ENCODE measurements at places on chromosomes 16 and 17.
A peak's percentile ranks its signal among the peaks of the same experiment; 100 is the strongest.

GRCh38 chr17:877630-878029, 95.5 kb downstream of the MRM3 start:
- DNase-seq = no peak

DNA sequence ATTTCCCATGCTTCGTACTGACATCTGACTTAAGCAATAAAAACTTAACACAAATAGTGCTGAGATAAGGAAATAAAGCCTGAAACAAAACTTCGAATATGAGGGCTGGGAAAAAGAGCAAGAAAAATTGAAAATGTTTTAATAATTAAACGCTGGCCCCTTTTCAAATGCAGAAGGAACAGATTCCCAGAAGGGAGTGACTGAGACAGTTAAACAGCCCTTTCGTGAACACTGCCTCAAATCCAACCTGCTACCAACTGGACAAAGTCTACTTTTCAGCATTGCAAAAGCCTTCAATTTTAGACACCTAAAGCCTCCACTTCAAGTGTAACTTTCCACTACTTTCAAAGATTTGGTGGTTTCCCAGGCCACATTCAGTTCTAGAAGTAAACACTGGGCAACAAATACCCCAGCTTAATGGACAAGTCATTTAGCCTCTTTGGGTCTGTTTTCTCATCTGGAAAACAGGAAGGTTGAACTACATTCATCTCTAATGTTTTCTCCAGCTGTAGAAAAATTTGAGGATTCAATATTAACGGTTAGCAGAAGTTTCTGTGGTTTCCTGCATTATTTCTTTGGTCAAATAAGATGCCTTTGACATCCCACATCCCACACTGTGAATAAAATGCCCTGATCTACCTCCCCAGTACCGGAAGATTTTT, 11.8 kb downstream of the RFFL start:
- no peak for DNase-seq

- no peak for DNase-seq
Measured at GRCh38 chr17:83161298-83162034, 82.1 kb downstream of the METRNL start.

DNA sequence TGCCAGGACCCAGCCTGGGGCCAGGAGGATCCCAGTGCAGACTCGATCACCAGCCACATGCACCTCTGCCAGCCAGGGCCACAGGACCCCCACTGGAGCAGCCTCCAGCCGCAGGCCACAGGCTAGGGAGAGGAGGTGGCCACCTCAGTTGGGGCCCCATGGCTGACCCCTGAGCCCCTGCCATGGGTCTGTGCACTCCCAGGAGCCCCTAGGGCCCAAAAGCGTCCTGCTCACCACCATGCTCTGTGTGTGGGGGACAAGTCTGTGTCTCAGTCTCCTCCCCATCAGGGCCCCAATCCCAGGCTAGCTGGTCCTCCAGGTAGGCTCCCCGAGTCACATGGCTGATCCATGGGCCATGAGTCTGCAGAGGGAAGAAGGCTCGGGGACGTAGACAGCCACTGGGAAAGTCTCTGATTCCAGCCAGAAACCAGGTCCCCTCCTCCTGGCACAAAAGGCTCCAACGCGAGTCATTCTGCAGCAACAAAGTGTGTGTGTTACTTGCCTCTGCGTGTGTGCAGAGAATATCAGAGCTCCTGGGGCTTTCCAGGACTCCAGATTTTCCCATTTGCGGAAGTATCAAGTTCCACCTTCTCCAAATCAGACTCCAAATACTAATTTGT, 6.1 kb upstream of the PRSS8 start:
- DNase-seq = peak; percentile 32

DNA sequence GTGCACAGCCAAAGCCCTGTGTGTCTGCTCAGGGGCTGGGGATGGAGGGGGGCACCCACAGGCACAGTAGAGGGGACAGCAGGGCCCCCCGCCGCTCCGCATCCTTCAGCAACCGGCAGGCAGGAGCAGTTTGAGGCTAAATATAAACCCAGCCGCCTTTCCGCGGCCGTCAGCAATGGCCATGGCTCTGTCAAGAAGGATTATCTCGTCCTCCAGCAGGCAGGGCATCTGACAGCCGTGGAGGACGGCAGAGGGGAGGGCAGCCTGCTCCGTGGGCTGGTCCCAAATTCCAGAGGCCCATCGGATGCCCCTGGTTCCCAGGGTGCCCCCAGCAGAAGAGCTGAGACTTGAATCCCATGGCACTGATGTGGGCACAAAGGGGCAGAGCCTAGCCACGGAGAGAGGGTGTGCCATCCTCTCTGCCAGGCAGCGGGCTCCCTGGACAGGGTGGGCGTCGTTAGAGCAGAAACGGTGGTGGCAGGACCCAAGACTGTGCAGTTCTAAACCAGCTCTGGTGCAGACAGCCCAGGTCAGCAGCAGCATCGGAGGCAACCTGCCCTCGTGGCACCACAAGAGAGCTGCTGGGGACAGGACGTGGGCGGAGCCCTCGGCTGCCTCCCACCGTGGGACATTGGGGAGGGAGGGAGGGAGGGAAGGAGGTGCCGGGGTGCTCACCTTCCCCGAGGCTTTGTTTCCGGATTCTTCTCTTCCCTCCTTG, 198.8 kb upstream of the CIBAR2 start:
- peak; percentile 31 for DNase-seq

DNA sequence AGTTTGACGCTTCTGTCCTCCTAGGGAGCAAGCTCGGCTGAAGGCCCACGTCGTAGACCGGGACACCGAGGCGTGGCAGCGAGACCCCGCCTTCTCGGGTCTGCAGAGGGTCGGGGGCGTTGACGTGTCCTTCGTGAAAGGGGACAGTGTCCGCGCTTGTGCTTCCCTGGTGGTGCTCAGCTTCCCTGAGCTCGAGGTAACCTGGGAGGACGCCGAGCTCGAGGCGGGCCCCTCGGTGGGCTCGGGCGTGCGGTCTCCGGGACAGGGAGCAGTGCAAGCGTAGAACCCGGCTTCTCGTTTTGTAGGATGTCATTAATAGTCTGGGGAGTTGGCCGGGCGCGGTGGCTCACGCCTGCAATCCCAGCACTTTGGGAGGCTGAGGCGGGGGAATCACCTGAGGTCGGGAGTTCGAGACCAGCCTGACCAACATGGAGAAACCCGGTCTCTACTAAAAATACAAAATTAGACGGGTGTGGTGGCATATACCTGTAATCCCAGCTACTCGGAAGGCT, 715 bp downstream of the ENDOV start:
- DNase-seq = no peak

GRCh38 chr17:59428916-59429485, 97.5 kb downstream of the YPEL2 start:
- no peak for DNase-seq

DNA sequence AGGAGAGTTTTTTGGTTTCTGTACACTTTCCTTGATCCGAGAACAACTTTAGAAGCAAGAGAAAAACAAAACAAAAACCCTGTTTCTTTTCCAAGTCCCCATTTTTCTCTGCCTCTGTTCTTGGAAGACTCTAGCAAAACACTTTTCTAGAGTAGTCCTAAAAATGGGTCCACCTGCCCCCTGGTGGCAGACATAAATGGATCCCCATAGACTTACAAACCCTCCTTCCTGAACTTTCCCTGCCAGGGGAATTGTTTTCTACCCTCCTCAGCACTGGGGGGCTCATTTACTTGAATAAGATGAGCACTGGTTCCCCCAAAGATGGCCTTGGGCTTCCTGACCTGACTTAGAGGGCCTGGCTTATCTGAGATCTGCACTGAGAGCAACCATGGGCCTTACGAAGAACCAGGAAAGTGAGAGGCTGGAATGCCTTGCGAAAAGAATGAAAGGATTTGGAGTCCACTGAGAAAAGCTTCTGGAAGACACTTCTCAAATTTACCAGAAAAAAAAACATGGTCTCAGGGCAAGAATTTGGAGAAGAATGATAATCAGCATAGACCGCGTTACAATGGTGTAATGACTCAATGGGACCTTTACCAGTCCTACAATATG, 48.0 kb upstream of the CDYL2 start:
- no peak for DNase-seq

DNA sequence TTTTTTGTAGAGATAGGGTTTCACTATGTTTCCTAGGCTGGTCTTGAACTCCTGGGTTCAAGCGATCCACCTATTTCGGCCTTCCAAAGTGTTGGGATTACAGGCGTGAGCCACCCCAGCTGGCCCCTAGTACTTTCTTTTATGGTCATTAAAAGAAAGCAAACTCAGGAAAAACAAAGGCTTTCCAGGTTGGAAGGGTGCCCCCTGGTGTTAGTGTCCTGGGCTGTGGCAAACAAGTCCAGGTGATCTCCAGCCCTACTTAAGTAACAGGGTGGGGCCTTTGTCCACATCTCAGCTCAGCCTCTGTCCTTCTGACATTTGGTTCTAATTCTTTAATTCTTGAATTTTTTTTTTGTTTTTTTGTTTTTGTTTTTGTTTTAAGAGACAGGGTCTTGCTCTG, 6.9 kb downstream of the IGFBP4 start:
- no peak for DNase-seq

GRCh38 chr16:58584831-58585505, 44.7 kb downstream of the CNOT1 start:
- DNase-seq = no peak

- no peak for DNase-seq
Measured at GRCh38 chr17:33072421-33073161, 80.9 kb downstream of the SPACA3 start.

DNA sequence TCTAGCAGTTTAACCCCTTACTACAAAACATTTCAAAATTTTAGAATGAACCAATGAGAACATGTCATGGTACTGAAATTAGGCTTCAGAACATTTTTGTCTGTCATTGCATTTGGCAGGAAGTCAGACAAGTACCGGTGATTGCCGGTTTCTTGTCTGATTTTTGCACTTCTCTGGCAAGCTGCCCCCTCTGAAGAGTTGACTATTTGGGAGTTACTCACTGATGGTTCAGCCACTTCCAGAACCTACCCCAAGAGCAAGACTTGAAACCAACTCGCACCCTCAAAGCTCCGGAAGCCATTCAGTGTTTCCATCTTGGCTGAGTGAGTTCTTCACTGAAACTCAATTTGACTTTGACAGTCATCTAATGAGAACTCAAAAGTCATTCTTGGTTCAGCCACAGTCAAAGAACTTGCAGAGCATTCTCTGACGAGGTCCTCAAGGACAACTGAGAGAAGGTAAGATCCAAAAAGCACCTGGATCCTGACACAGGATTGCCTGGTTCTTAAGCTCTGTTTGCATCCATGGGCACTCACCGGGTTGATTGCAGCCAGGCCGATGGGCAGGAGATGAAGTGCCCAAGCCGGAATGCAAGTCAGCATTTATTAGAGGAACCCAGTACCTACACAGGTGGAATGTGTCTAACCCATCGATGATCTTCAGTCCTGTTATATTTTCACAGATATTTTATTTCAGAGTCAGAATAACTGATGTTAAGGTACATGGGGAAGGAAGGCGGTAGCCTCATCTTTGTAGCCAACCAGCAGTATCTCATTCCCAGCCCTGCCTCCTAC, 93.6 kb downstream of the USP22 start:
- DNase-seq = no peak

DNA sequence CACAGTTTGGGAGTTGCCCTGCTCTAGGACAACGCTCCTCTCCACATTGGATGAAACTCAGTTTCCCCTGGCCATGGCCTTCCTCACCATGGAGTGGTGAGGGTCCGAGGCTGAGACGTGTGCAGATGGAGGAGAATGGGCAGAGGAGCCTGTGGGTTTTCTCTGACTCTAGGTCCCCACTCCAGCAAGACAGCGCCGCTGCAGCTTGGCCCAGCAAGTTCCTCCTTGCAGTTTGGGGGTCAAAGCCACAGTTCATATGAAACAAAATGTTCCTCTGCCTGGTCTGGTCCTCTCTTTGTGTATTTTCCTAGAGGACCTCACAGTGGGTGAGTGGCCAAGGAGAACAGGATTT, 2.3 kb downstream of the C16orf54 start:
- no peak for DNase-seq

- DNase-seq = no peak
Measured at GRCh38 chr16:80147026-80147655, 393.7 kb upstream of the DYNLRB2 start.

- no peak for DNase-seq
Measured at GRCh38 chr16:89369266-89369895, 121.0 kb downstream of the ANKRD11 start.

DNA sequence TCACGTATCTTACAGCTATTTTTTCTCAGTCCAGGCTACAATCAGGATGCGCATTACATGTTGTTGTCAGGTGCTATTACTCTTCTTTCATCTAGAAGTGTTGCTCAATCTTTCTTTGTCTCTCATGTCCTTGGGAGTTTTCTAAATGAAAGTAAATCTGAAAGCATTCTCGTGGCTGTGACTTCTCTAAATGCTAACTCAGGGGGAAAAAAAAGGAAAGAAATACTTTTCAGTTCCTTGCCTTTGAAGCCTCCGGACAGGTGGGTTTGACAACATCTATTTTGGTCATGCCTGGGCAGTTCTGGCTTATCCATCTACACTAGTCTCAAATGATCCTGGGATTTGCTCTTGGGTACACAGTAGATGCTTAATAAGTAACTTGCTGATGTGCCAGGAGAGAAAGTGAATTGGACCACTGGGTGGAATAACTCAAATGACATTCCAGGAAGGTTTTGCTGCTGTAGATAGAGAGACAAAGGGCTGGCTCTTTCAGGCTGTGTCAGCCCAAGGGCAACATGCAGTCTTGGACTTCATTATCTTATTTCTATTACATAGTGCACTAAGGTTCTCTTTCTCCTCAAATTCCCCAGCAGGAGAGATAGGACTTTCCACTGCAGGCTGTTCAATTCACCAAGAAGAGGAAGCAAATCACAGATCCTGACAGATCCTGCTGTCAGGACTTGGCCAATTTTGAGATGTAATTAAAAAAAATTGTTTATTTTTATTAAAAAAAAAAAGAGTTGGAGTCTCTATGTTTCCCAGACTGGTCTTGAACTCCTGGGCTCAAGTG, 63.6 kb upstream of the NFAT5 start:
- DNase-seq = no peak

DNA sequence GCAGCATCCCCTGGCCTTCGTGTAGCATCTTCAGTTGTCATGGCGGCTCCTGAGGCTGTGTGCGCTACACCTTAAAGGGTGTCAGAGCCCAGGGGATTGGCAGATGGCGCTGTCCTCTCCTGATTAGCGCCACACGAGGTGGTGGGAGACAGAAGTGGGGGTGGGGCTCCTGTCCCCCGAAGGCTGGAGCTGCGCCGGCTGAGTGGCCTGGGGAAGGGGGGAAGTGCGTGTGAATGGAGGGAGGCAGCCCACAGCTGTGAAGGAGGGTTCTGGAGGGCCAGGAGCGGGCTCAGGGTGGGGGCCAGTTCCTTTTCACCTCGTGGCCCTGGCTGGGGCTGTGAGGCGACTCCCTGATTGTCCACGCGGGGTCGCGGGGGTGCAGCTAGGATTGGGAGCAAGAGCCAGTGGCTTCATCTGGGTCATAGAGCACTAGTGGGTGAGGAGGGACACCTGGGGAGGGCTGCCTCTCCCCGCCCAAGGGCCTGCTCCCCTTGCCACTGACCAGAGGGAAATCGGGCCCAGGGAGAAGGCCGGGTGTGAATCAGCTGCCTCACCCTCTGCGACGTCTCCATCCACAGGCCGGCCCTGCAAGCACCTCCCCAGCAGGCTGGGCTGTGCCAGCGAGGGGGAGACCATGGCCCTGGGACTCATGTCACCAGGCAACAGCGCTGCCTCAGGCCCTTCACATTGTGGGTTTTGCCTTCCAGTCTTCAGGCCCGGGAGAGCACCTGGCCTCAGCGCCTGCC, 14.1 kb downstream of the BAHCC1 start:
- DNase-seq = no peak

- no peak for DNase-seq
Measured at GRCh38 chr16:29148867-29149272, 164.0 kb downstream of the LAT start.
